AG04449 (cell line): ENCODE measurements at places on chromosomes 1 and 21.

- no peak for DNase-seq
Measured at GRCh38 chr1:191831572-191831971, 326.7 kb upstream of the RGS18 start.

DNA sequence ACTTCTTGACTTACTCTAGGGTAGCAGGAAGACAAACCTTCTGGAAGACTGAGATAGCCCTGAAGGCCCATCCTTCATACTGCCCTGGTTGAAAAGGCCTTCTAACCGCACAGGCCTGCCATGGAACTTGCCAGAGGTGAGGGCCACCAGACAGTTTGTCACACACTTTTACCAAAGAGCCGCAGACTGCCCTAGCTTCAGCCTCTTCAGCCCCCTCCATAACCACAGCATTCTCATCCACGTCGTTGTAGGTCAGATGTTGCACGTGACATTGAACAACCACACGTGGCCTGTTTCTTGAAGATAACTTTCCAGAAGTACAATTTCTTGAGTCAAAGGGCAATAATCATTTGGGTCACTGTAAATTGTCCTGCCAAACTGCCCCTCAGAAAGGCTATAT lies 18.9 kb downstream of the ZNF362 start:
- no peak for DNase-seq

GRCh38 chr21:31909153-31910073 lies 36.6 kb downstream of the HUNK start:
- no peak for DNase-seq

- no peak for DNase-seq
Measured at GRCh38 chr1:118317842-118318614, 133.0 kb upstream of the SPAG17 start.

DNA sequence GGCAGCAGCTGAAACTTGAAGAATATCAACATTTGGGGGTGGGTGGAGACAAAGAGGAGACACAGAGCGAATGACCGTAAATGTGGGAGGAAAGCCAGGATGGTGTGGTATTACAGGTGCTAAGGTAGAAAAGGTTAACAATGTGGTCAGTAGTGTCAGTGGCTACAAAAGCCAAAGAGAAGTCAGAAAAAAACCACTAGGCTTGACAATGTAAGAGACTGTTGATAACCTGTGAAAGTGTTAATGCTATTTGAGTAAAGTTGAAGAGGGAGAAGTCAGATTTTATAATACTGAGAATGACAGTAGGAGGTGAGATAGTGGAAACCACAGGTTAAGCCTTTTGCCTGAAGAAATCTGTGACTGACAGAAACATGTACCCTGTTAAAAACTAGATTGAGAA lies 120.8 kb downstream of the CLEC20A start:
- no peak for DNase-seq

DNA sequence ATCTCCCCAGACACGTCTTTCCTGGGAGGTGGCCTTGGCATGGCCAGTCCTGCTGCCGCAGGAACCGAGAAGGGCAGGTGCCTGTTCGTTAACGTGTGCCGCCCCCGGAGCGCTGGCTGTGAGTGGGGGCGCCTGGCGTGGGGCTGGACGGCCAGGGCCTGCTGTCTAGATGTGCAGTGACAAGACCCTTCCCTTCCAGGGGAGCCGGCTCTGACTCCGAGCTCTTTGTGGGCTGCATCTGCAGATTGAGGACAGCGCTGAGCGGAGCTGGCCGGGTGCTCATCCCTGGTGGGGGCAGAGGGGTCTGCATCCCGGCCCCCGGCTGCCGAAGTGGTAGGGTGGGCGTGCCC lies 13.0 kb downstream of the COL18A1 start:
- DNase-seq: no peak

DNA sequence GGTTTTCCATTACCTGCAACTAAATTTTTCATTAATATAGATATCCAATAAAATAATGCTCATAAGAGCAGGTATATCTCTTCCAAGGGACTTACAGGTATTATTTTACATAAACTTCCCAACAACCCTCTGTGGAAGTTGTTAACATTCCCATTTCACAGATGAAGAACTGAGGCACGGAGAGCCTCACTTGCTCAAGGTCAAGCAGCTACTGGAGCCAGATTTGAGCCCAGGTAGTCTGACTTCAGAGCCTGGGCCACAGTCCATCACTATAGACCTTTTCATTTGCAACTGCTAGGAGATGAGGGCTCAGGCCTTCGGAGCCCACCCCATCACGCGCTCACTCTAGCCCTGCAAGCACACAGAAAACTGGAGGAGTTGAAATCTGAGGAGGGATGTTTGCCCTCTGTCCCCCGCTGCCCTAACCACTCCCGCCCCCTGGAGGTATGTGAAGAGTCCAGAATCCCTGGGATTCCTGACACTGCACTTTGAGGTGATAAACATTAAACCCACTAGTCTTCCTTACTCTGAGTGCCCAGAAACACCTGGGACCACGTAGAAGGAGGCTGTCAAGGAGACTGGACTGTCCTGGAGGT lies 11.7 kb upstream of the ALPL start:
- DNase-seq: no peak

DNA sequence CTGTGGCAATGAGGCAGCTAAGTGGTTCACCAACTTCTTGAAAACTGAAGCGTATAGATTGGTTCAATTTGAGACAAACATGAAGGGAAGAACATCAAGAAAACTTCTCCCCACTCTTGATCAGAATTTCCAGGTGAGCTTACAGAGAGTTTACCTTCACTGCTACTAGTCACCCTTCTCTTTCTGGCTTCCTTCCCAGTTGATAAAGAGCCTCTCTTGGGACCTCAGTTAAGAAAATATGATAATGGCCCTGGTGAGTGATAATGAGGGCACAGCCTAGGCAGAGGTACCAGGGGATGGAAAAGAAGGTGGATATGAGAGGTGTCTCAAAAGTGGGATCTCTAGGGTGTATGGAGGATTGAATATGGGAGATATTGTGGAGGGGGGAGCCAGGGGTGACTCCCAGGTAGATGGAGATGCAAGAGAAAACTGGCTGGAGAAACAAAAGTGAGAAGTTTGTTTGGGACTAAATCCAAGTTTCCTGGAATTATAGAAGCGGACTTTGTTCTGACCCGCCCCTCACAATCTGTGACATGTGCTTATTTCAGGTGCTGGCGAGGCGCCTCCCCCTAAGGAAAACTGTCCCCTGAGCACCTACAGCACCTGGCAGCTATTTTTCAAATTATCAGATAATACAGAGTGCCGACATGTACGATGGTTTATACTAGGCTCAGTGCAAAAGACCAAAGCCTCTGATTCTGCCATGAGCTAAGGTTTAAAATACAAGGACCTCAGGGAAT lies 13.7 kb downstream of the MTARC2 start:
- no peak for DNase-seq

DNA sequence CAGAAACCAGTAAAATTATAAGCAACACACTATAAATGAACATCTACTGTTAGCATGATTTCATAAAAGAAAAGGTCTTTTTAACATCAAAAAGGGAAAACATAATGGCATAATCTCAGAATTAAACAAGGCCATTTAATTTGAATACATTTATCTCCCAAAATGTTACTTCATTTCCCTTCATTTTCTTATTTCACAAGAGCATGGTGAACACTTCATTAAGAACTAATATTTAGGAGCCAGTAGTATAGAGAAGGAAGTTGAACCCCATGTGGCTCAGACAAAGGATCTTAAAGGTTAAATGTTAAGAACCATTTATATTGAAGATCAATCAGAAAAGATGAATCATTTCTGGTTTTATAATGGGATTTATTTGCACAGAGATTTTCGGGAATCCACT lies 981.7 kb downstream of the TTLL7 start:
- no peak for DNase-seq

GRCh38 chr21:29338256-29338655 lies 39.5 kb downstream of the BACH1 start:
- DNase-seq: no peak

DNA sequence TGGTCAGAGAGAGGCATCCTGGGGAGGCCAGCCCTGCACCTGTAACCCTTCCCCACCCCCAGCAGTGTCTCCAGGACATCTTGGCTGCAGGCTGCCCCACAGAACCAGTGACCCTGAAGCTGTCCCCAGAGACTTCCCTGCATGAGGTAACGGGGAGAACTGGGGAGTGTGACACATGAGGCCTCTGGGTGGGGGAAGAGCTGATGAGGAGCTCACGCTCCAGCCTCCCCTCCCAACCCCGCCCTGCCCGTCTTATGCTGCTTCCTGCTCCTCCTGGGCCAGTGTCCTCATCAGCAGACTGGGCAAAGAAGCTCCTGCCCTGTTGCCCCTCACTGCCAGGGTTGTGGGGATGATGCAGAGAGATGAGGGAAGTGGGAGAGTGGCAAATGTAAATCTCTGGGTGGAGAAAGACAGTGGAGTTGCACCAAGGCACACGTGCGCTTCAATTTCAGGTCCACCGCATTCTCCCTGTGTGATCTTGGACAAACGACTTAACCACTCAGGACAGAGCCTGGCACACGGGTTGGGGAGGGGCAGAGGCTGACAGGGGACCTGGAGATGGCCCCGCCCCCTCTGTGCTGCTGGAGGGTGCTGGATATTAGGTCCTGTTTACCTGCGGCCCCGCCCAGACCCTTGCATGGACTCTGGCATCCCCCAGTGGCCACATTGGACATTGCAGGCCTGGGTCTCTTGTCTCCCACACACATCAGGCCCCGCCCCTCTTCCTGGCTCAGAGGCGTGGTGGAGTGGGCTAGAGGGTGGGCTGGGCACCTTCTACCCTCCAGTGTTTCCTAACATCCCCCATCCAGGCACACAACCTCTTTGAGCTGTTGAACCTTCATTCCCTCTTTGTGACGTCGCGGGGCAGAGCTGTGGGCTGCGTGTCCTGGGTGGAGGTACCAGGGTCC lies 12.3 kb downstream of the CLCNKB start:
- DNase-seq: no peak

DNA sequence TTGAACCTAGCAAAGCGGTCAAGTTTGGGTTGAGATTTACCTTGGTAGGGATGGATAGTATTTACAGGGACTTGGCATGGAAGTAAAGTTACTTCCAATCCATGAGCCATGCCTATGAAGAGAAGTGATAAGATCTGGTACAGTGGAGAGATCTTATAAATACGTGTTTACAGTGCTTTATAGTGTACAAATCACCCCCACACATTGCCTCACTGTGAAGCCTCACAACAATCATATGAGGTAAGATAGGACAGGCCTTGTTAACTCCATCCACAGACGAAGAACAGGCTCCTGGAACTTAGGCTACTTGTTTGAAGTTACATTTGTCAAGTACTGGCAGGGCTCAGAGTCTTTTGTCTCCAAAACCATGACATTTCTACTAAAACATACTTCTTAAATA lies 159.8 kb downstream of the PLPPR4 start:
- DNase-seq: no peak

DNA sequence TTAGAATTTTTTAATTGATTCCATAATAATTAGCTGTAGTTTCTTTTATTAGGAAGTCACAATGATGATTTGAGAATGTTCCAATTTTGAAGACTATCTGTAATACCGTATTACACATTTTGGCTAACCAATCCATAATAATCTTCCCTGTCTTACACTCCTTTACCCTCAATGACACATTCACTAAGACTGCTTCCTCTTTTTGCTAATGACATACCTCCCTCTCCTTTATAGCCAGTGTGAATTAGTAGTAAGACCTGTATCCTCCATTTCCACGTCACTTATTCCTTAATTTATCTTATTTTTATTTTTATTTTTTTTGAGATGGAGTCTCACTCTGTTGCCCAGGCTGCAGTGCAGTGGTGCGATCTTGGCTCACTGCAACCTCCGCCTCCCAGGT lies 10.1 kb downstream of the KDM1A start:
- DNase-seq: no peak

- peak; percentile 93 for DNase-seq
Measured at GRCh38 chr1:201737352-201738060, 91.5 kb upstream of the IPO9 start.

GRCh38 chr1:153651771-153652170 lies 6.7 kb upstream of the SNAPIN start:
- DNase-seq: no peak

- DNase-seq: no peak
Measured at GRCh38 chr1:209742409-209743144, 13.3 kb upstream of the TRAF3IP3 start.

- DNase-seq: no peak
Measured at GRCh38 chr1:43272161-43272560, 2.4 kb downstream of the TMEM125 start.

- DNase-seq: no peak
Measured at GRCh38 chr1:243312952-243313634, 57.3 kb downstream of the SDCCAG8 start.

DNA sequence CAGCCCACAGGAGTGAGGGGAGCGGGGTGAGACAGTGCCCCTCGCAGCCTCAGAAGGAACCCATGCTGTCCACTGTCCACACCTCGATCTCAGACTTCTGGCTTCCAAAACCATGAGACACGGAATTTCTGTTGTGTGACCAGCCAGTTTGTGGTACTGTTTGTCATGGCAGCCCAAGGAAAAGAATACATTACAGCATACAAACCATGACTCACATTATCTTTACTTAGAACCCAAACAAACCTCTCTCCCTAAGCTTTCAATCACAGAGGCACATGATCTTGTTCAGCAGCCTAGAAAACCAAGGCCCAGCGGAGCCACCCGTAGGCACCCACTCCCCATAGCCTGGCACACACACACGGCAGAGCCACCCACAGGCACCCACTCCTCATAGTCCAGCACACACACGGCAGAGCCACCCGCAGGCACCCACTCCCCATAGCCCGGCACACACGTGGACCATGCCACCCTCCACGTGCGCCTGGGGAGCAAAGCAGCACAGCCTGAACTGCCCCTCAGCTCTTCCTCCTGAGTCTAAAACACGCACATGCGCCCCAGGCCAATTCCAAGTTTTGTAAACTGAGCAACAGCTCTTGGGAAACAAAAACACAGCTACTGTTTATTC lies 458 bp upstream of the KRTAP10-4 start:
- DNase-seq: no peak

GRCh38 chr1:203492748-203493130 lies 1.2 kb upstream of the OPTC start:
- DNase-seq: no peak

- DNase-seq: no peak
Measured at GRCh38 chr1:226092965-226093364, 30.4 kb downstream of the H3-3A start.

- no peak for DNase-seq
Measured at GRCh38 chr1:5404412-5405203, 587.6 kb downstream of the NPHP4 start.

DNA sequence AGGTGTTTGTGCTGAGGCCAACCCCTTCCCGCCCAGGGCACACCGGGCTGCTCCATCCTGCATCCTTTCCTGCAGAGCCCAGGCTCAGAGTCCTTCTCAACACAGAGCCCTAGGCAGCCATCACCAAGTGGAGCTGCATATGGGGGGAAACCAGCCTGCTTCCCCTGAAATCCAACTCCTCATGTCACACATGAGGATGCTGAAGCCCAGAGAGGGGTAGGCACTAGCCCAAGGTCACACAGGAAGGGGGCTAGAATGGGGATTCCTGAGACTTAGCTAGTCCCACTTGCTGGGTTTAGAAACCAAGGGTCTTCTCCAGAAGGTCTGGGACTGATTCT lies 5.5 kb upstream of the TNFRSF1B start:
- no peak for DNase-seq

- DNase-seq: no peak
Measured at GRCh38 chr1:156491151-156491949, 9.2 kb downstream of the MEF2D start.
